ENCODE measurements at places on chromosomes 12 and 14.
A peak's percentile ranks its signal among the peaks of the same experiment; 100 is the strongest.

DNA sequence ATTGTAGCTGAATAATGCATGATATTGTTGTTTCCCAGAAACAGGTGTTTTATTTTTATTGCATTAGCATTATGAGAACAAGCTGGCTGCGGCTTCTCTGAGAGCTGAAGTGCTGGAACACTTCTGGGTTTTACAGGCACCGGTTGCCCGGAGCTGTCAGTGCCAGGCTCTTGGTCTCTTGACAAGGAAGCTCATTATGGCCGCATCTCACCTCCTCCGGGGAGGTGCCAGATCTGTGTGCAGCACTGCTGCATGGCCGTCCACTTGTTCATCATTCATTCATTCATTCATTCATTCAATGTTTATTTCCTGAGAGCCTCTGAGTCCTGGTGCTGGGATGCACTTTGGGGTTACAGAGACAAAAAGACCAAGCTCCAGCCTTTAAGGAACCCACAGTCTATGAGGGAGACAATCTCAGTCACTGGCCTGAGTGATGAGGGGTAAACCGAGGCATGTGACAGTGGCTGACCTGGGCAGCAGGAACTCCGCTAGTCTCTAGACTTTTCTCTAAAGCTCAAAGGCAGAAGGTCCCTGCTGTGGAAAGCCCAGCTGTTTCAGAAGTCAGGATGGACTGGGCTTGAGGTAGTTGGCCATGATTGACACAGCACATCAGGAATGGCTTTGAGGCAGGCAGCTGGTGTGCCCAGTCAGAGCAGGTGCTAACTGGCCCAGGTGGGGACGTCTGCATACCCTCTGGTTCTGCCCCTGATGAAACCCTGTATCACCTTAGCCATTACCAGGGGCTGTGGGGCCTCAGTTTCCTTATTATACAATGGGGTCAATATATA lies 181.0 kb downstream of the ADGRD1 start:
- no peak for DNase-seq

DNA sequence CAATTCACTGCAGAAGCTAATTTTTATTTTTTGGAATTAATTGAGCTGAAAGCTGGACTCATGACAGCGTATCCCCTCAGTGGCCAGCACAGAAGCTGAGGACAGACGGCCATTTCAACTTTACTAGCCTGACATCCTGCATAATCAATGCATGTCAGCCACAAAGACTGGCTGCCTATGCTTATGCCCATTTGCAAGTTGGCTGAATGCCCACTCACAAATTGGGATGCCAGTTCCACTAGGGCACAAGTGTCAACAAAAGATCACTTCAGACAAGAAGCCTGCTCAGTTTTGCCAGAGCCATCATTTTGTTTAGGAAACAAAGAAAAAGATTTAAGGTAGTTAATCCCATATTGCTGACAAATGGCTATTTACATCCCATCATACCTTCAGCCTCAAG lies 417.6 kb downstream of the NOVA1 start:
- DNase-seq, result no peak

GRCh38 chr12:54012631-54013409 lies 4.0 kb downstream of the HOXC8 start:
- no peak for DNase-seq

DNA sequence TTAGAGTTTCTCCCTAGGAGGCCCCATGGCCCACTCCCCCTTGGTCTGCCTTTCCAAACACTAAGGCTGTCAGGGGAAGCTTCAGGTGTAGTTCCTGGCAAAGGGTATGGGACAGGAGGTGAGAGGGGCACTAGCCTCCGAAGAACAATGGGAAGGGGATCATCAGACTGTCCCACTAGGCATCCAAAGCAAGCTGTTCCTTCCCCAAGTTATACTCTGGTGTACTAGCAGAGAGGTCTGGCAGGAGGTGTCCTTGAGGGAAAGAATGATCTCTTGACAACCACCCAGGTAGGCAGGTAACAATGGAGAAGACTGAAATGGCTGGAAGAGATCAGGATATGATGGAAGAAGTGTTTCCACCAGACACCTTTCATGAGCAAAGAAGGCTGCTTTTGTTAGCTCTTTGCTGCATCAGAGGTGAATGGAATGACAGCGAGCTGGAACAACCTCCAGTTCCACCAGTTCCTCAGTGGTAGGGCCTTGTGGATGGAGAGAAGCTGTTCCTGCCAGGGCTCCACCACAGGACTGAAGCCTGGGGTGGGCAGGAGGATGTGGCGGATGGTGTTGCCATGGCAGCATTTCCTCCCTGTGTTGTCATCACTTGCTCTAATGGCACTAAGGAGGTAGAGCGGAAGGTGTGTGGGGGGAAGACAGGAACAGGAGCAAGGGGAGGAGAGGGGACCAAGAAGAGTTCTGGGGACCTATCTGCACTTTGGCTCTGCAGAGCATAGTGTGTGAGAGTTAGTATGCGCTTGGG lies 2.3 kb upstream of the AGAP2 start:
- peak; percentile 56 for DNase-seq

GRCh38 chr12:94290353-94290752 lies 142.0 kb downstream of the PLXNC1 start:
- no peak for DNase-seq

DNA sequence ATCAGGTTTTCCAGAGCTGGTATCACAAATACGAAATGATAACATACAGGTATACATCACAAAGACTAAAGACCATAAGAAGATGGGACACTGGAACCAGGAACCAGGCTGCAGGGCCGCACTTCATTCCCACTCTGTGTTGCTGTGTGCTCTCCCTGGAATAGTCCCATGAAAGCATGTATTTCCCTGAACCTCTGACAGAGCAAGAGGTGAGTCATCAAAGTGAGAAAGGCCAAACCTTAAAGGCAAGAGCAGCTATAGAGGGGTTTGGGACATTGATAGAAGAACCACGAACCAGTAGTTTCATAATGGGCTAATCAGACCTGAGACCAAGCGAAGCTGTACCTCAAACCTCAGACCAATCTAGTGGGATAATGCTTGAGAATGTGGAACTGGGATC lies 283.0 kb upstream of the PRKD1 start:
- DNase-seq, result no peak

DNA sequence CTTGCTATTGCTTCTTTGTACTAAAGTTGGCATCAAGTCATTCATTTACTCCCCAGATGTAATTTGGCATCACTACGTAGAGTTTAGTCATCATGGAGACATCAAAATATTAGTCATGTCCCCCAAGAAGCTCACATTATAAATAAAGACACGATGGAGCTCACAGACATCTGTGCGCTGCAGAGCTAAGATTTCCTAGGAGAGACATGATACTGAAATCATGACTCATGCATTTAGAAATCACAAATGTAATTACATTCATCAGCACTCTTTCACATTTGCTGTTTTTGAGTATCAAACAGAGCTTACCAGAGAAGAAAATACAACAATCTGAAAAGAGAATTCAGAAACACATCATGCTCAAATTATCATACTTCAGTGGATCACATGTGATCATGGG lies 169.8 kb downstream of the LRIG3 start:
- DNase-seq, result no peak

GRCh38 chr14:75426332-75427125 lies 1.3 kb upstream of the JDP2 start:
- DNase-seq, result no peak

DNA sequence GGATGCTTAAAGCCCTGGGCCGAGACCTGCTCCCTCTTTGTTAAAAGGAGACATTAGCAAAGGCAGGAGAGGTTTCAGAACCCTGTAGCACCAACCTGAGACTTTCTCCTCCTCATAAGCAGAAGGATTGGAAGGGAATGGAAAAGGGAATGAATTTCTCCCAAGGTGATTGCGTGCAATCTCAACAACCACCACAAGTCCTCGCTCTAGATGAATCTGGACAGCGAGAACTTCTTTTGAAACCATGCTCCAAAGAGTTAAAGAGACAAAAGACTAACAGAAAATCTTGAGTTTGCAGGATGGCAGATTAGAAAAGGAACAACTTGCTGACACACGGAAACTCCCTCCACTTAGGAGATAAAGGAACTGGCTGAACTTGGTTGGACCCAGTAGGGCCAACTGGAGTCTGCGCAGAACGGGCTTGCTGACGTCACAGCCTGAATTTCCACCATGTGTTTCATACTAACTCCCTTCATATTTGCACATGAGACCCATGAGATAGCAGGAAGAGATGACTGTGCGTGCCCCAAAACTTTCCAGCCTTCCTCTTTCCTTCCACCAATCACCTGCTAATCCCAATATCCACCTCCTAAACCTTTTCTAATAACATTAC lies 137.0 kb downstream of the PTPN11 start:
- DNase-seq, result no peak

- no peak for DNase-seq
Observed at GRCh38 chr12:132078190-132078589, 65.9 kb downstream of the DDX51 start.

GRCh38 chr14:33463731-33464130 lies 487.1 kb downstream of the EGLN3 start:
- no peak for DNase-seq

GRCh38 chr14:81511111-81511904 lies 22.3 kb downstream of the SEL1L start:
- no peak for DNase-seq

- no peak for DNase-seq
Observed at GRCh38 chr12:4044736-4045730, 171.8 kb upstream of the PARP11 start.

DNA sequence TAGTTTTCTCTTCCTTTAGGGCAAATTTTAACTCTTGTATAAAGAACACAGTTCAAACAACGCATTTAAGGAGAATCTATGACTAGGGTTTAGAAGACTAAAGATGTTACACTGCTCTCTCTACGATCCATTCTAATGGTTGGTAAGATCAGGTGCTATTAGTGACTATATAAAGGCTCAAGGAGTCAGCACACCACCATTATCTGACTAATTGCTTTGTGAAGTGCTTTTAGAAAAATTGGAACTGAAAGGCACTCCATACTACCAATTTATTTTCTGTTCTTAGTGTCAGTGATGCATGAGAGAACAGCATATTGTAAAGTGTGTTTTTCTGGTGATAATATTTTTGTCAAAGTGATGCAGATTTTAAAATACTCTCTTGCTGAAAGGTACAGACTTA lies 136.8 kb downstream of the SYT1 start:
- no peak for DNase-seq

DNA sequence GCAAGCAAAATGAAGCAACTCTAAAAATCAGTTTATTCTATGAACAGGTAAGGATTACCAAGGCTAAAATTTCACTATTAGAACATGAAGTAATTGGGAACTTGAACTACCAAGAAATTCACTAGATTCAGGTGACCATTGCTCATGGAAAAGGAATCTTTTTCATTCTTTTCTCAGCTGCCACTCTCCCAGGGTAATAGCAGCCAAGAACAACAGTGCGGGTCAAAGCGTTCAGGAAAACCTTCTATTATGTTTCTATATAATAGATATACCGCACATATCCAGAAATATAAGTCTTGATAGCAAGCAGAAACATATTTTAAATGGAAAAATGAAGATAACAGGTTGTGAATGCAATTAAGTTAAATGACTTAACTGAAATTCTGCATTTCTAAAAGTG lies 125.6 kb downstream of the NELL2 start:
- no peak for DNase-seq

DNA sequence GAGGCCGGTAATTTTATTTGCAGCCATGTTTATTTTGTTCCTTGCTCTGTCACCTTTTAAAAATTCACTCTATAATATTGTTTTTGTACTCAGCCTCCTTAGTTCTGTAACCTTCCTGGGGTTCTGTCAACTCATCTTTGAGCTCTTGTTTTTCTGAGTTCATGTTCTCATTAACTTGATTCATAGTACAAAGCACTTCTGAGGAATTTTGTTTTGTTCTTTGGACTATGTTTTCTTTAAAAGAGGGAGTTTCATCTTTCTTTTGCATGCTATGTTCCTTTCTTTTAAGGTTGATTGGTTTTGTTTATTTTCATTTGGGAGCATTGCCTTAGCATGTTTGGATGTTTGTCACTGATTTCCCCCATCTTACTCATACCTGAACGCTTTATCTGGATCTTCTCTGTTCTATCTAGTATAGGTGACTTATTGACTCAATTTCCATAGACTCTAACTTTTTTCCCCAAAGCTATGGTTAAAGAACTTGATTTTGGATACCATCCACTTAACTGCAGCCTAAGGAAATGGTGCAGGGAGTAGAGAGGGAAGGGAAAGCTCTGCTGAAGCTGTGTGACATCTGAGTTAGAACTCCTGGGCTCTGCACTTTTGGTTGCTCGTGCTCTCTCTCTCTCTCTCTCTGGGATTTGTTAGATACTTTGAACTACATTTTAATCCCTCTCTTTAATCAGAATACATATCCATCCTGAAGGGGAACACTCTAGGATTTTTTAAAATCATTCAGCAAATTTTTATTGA lies 268.5 kb downstream of the PAWR start:
- DNase-seq, result no peak

DNA sequence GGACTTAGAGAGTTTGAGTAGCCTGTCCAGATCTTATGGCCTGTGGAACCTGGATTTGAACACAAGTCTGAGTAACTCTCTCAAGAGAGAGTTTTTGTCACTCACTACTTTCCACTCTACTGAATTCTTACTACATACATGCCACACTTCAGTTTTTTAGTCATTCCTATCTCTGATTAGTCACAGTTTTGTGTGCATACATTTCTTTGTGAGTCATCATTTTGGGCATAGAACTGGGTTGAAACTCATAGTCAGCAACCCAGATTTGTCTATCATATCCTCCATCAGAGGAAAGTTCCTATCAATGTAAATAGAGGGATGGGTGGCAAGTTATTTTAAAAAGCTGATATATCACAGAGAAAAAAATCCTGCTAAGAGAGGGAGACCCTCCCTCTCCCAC lies 42.9 kb downstream of the FLRT2 start:
- DNase-seq, result no peak

- no peak for DNase-seq
Observed at GRCh38 chr12:110343114-110343513, 60.4 kb downstream of the ANAPC7 start.

- no peak for DNase-seq
Observed at GRCh38 chr14:106844608-106845285, 1318.4 kb downstream of the TMEM121 start.

DNA sequence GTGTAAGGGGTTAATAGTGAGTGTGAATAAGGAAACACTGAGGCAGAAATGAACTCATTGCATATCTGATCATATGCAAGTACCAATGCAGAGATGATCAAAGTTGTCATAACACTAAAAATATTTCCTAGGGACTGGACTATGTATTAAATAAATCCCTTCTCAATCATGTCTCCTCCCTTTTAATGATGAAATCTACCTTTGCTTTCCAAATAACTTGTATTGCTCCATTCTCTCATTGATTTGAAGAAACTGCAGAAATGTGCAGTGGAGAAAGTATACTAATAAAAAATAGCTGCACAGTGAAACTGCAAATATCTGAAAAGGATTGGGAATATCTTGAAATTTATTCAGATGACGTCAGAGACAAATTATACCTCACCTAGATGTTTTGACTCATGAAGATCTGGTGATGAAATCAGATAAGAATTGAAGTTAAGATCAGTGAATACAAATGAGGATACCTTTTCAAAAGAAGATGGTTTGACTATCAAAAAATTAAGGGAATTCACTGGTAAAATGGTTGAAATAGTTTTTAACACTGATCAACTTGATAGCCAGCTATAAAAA lies 1264.9 kb upstream of the USP15 start:
- DNase-seq, result no peak

GRCh38 chr12:58051378-58051777 lies 110.0 kb downstream of the ATP23 start:
- DNase-seq, result no peak

DNA sequence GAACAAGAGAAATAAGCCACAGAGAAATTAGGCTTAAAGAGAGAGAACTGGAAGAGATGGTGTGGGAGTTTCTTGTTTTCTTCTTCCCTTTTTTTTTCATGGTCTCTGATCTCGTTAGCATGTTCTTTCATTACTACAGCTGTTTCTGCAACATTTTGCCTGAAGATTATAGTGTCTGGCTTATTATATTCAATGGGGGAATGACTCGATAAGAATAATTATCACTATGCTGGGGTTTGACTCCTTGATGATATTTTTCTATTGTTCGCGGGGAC lies 70.0 kb downstream of the TMEM132C start:
- no peak for DNase-seq

All from stimulated activated CD8-positive, alpha-beta memory T cell treated with anti-CD3 and anti-CD28 coated beads, Interleukin-15, amount 100 ng/mL, for 1 hour (primary cell).